RWPE1 (cell line): ENCODE measurements at places on chromosomes 6 and 20.
A peak's percentile ranks its signal among the peaks of the same experiment; 100 is the strongest.

DNA sequence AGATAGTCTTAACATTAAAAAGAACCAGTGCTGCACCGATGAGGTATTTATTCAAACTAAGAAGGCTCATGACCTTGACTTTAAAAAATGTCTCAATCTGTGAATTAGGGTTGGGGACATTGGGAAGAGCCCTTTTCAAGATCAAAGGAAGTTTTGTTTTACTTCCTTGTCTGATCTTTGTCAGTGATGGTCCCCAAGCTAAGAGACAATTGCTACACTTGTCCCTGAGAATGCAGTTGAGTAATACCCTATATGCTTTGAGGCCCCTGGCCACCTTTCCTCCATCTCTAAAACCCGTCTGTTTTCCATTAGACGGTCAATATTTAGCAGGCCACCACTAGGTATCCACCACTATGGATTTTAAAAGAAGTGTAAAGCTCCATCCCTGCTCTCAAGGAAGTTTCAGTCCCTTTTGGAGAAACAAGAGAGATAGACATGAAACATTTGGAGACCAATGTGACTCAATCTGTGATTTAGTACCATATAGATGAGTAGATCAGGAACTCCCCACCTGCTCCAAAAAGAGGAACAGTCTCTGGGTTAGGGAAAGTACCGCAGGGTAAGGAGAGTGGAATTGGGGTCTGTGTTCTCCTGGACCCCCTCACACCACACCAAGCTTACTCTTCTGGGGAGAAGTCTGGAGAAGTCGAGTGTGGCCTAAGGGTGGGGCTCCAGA is 99.1 kb upstream of the ISM1 start:
- DNase-seq, result no peak

- no peak for DNase-seq
Measured at GRCh38 chr20:20505554-20505953, 137.7 kb downstream of the INSM1 start.

- no peak for DNase-seq
Measured at GRCh38 chr6:89794324-89794723, 25.3 kb downstream of the MDN1 start.

GRCh38 chr20:48031122-48031521 is 245.8 kb upstream of the SULF2 start:
- no peak for DNase-seq

DNA sequence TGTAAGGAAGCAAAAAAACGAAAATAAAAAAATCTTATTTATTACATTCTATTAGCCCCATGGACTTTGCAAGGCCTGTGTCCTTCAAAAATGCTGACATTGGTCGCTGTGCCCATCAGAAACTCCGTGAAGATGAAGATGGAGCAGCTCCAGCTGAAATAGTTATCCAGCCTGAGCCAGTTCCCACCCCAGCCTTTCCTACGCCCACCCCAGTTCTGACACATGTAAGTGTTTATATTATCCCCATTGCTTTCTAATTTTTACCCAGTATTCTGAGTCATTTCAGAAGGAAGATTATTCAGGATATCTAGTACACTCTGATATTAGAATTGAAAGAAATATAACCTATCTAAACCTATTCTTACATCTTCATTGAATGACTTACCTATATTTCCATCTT is 217.7 kb downstream of the ARHGAP18 start:
- no peak for DNase-seq

DNA sequence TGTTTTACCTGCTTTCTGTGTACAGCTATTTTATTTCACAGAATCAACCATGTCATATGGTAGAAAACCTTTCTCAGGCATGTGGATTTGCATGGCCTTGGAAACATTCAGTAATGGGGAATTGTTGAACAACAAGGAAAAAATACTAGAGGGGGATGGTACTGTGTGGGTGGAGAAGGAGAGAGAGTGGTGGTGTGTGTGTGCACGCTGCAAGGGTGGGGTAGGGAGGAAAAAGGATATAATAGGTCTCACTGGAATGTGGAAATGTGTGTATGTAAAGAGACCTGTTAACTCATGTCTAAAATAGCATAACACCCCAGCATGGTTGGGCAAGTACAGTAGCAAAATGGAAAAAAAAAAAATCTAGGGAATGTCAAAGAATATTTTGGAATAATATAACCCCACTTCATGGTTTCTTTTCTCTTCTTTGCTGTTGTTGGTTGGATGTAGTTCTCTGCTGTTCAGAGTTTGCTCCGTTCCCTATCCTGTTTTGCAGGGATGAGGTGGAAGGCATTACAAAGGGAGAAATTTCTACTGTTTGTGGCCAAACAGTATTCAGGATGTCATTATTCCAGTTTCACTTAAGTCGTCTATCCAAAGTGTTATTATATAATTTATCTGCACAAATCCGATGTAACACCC is 93.9 kb upstream of the CITED2 start:
- DNase-seq, result peak; percentile 52

DNA sequence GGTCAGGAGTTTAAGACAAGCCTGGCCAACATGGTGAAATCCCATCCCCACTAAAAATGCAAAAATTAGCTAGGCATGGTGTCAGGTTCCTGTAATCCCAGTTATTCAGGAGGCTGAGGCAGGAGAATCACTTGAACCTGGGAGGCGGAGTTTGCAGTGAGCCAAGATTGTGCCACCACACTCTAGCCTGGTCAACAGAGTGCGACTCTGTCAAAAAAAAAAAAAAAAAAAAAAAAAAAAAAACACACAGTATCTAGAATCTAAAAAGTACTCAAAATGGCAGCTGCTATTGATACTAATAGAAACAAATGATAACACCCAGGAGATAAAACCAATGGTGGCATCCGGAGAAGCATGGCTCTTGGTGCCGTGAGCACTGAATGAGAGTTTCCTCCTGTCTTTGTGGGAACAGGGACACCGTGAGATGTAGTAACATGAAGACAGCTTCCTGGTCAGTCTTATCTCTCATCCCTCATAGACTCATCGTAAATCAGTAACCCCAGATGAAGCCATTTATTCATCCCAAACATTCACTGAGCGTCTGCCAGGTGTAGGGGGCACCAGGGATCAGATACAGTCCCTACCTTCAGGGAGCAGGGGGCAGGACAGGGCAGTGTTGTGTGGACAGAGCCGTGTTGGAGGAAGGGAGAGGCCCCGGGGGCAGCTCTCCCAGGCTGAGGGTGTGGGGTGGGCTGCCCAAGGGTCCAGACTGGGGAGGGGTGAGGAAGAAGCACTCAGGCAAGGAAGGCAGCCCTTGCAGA is 66.1 kb downstream of the SYNJ2 start:
- DNase-seq, result no peak

- no peak for DNase-seq
Measured at GRCh38 chr6:247351-247750, 44.9 kb upstream of the DUSP22 start.

- DNase-seq, result no peak
Measured at GRCh38 chr6:124819346-124819745, 142.9 kb upstream of the RNF217 start.

GRCh38 chr20:46826343-46826984 is 68.2 kb upstream of the EYA2 start:
- DNase-seq, result no peak

DNA sequence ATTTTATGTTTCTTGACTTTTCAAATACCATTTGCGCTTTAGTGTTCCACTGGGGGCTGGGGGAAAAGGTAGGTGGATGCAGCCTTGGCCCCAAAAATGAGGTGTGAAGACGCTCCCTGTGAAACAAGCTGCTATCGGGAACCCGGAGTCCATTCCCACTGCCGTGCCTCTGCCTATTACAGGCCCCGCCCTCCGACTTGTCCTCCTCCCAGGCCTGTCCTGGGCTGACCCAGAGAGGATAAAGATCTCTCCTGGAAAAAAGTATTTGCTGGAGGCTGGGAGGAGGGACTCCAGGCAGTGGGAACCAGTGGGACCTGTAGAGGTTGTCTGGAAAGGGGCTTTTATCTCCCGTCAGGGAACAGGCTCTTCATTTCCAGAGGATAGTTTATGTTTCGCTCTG is 215.0 kb downstream of the SLC24A3 start:
- no peak for DNase-seq

GRCh38 chr20:32635764-32636163 is 38.0 kb downstream of the C20orf203 start:
- no peak for DNase-seq
